ENCODE measurements at places on chromosomes 4 and X.

- no peak for DNase-seq
These were observed 58.7 kb downstream of the MAD2L1 start for GRCh38 chr4:120007896-120008436.

DNA sequence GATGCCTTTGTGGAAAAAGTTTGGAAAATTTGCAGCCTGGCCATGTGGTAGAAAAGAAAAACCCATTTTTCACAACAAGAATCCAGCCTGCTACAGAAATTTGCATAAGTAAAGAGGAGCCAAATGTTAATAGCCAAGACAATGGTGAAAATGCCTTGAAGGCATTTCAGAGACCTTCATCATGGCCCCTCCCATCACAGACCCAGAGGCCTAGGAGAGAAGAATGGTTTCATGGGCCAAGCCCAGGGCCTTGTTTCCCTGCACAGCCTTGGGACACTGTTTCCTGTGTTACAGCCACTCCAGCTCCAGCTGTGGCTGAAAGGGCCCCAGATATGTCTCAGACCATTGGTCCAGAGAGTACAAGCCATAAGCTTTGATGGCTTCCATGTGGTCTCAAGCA is 101.4 kb upstream of the LINC00632 start:
- no peak for DNase-seq

GRCh38 chr4:2794486-2795299 is 1.8 kb downstream of the SH3BP2 start:
- no peak for DNase-seq

GRCh38 chrX:40845331-40845911 is 110.1 kb upstream of the MED14 start:
- DNase-seq = no peak

DNA sequence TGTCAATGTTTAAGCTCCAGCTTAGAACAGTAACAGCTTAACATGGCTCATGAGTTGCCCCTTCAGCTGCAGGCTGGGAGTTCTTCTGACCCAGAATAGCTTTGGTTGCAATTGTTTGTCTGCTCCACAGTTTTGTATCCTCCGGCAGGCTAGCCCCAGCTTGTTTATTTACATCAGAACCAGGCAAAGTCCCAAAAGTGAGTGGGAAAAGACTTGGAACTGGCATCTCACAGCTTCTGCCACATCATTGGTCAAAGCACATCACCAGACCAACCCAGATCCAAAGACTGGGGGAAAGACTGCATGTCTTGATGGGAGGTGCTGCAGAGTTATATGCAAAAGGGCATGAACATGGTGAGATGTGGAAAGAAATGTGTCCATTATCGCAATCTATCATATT is 231.2 kb upstream of the CPEB2 start:
- no peak for DNase-seq

DNA sequence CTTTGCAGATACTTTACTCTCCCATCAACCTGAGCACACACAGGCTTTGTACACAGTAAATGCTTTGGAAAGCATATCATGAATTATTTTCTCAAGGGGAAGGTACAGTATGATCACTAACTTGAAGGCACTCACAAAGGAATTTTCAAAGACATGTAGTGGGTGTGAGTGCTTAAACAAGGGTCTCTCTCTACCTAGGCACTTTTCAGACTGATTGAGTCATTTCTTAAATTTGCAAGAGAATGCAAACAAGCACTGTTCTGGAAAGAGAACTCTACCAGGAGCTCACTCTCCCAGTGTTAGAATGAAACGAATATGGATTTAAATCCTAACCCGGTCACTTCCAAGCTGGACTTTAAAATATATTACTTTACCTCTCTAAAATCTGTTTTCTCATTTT is 85.7 kb downstream of the MAML3 start:
- DNase-seq = no peak

GRCh38 chr4:154422152-154422551 is 69.4 kb downstream of the DCHS2 start:
- DNase-seq = no peak

GRCh38 chr4:185991770-185992169 is 77.2 kb upstream of the TLR3 start:
- no peak for DNase-seq

- no peak for DNase-seq
These were observed 77.1 kb upstream of the RXFP1 start for GRCh38 chr4:158444621-158445020.

DNA sequence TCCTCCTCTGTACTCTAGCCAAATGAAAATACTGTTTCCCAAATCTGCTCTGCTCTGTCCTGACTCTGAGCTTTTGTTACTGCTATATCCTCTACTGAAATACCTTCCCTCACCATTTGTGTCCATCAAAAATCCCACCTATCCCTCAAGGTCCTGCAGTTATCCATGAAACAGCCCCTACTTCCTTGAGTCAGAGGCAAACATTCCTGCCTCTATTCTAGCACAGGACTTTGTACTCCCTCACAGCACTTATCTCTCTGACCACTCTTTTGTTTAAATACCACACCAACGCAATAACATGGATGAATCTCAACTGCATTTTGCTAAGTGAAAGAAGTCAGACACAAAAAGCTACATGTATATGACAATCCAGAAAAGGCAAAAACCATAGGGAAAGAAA is 10.5 kb upstream of the RNF128 start:
- no peak for DNase-seq

GRCh38 chr4:86582410-86582809 is 11.7 kb upstream of the PTPN13 start:
- no peak for DNase-seq

DNA sequence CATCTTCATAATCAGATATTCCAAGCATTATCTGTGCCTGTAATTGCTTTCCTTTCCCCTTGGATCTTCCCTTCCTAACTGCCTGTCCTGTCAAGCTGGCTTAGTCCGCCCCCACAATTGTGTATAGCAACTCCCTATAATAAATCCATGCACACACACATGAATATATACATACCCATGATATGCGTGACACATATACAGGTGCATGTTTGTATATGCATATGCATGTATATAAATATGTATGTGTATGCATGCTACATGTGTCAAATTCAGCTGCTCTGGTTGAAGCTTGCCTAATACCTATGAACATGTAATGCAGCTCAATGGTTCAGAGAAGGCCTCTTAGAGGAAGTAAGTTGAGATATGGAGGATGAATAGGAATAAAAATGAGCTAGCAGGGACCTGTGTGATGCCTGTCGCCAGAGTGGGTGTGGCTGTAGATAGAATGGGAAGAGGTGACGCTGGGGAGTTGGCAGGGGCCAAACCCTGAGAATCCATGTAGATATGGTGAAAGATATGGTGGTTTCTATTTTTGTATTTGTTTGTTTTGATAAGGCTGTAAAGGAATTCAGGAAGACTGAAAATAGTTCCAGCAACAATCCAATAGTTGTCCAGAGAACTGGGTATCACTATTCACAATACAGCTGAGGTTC is 595.0 kb upstream of the BOD1L1 start:
- DNase-seq = no peak

- no peak for DNase-seq
These were observed 66.2 kb upstream of the SLC7A11 start for GRCh38 chr4:138308356-138308755.

DNA sequence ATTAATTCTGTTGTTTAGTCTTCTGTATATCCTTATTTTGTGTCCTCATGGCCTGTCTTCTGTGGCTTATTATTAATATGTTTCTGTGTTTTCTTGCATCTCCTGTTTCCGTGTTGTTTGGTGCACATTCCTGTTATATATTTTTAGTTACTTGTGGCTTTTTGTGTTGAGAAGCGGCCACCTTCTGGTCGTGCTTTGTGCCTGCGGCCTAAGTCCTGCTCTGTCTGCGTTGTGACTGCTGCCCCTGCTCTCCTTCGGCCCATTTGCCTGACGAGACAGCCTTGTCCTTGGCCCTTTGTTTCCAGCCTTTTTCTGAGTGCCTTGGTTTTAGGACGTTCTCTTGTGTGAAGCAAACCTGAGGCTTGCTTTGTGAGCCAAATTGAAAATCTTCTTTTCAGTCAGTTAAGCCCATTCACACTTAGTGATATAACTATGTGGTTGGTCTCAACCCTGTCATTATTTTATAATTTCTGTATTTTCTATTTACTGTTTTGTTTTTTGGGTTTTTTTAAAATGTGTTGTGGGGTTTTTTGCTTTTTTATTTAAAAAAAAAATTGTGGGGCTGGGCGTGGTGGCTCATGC is 43.8 kb downstream of the TNIP2 start:
- no peak for DNase-seq

DNA sequence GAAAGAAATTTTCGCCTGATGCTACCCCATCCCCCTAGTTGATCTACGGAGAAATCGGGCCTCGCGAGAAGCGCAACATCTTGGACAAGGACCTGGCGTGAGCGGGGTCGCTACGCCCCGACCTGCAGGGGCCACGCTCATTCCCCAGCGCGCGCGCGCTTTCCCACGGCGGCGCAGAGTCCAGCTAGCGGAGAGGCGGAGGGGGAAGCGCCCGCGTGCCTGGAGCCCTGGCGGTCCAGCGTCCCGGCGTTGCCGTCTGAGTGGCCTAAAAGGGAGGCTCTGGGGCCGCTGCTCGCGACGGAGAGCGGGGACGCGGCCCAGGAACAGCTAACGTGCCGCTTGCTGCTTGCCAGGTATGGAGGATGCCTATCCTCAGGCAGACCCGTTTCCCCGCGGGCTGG is 6.0 kb upstream of the SOX3 start:
- no peak for DNase-seq

DNA sequence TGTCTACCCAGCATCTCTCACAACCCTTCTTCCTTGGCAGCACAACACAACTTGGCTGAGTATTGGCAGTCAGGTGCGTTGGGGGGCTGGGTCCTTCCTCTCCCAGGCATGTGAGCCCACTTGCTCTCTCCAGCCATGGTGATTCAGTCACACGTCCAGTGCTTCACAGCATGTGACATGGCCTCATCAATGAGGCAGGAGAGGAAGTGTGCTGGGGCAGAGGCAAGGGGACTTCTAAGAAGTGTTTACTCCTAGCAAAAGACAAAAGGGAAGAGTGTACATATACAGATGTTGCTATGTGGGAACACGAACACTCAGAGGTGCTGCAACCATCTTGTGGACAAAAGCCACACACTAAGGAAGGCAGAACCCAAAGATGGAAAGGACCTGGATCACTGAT is 380.8 kb downstream of the FBXW7 start:
- DNase-seq = no peak

DNA sequence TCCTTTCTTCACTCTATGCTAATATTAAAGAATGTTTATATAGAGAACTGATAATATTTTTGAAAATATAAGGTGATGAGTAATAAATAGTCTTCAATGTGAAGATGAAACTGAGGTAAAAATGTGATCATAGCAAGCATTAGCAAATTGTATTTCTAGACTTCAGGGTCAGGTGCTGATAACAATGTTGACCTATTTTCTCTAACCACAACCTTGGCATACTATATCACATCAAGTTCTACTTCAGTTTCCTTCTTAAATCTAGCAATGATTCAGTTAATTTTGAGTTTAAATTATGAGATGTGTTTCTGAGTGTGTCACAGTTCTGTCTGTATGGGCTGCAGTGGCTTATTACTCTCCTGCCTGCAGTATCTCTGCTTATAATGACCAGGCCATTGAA is 209.4 kb downstream of the RAPGEF2 start:
- DNase-seq = no peak

GRCh38 chrX:134599184-134599914 is 58.9 kb downstream of the PLAC1 start:
- no peak for DNase-seq

DNA sequence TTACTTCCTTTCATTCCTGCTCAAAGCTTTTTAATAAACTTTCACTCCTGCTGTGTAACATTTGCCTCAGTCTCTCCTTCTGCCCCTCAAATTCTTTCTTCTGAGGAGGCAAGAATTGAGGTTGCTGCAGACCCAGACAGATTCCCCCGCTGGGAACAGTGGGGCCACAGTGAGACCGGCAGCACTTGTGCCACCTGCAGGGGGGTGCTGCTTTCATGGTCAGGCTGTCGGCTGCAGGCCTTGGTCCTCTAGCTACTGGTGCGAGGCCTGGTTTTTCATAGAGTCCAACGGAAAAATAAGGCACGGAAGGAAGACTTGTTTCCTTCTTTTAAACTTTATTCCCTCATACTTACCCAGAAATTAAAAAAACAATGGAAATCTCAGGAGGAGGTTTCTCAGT is 296.7 kb downstream of the NR3C2 start:
- DNase-seq = no peak

DNA sequence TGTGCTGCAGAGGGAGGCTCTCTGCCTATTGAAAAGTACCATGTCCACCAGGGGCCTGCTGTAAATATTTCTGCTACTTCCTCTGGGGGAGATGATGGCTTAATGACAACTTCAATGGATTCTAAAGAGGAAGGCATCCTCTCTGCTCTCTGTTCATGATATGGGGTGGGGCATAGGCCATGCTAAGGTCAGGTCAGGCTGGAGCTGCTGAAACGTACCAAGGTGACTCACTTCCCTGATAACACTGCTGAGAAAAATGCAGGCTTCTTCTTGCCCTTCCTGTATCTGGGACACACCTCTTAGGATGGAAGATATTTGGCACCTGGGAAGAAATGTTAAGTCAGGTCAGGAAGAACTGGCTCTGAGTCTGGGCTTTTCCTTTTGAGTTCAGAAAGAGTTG is 31.5 kb downstream of the HS3ST1 start:
- DNase-seq = no peak

GRCh38 chrX:153873282-153874084 is 12.5 kb downstream of the L1CAM start:
- no peak for DNase-seq

GRCh38 chrX:15523088-15523487 is 22.5 kb downstream of the BMX start:
- no peak for DNase-seq

- DNase-seq = no peak
These were observed 30.9 kb downstream of the REELD1 start for GRCh38 chr4:146245246-146245645.

GRCh38 chr4:54930226-54930625 is 195.2 kb downstream of the KDR start:
- no peak for DNase-seq

GRCh38 chrX:136694431-136695087 is 46.6 kb downstream of the CD40LG start:
- no peak for DNase-seq

- DNase-seq = no peak
These were observed 348.5 kb upstream of the INTU start for GRCh38 chr4:127284236-127284635.

- DNase-seq = no peak
These were observed 12.9 kb downstream of the PCDH18 start for GRCh38 chr4:137519406-137519805.

GRCh38 chrX:46812445-46812844 is 24.4 kb upstream of the RP2 start:
- no peak for DNase-seq

DNA sequence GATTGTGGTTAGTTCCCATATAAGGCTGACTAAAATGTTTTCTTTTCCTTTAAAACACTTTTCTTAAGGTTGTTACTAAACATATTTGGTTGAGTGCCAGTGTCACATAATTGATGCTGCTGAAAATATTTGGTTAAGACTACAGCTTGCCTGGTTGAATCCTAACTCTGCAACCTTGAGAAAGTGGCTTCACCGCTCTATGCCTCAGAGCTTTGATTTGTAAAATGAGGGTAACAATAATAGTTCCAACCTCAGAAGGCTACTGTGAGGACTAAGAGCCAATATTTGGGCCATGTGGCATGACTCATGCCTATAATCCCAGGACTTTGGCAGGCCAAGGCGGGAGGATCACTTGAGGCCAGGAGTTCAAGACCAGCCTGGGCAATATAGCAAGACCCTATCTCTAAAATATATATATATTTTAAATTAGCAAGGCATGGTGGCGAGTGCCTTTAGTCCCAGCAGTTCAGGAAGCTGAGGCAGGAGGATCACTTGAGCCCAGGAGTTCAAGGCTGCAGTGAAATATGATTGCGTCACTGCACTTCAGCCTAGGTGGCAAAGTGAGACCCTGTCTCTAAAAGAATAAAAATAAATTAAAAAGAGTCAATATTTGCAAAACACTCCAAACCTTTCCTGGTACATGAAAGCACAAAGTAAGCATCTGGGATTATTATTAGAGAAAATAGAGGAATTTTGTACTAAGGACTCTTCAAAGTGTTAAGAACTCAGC is 7.1 kb upstream of the NEIL3 start:
- DNase-seq = no peak
